ENCODE measurements at places on chromosomes 16 and 17.
A peak's percentile ranks its signal among the peaks of the same experiment; 100 is the strongest.

- no peak for DNase-seq
These were observed 92.7 kb upstream of the CDH5 start for GRCh38 chr16:66273644-66274334.

GRCh38 chr16:7270823-7271222, 61.8 kb upstream of the RBFOX1 start:
- DNase-seq, result no peak

- DNase-seq, result no peak
These were observed 37.5 kb upstream of the RBFOX3 start for GRCh38 chr17:79648181-79648831.

GRCh38 chr16:65944361-65944760, 422.1 kb upstream of the CDH5 start:
- DNase-seq, result no peak

DNA sequence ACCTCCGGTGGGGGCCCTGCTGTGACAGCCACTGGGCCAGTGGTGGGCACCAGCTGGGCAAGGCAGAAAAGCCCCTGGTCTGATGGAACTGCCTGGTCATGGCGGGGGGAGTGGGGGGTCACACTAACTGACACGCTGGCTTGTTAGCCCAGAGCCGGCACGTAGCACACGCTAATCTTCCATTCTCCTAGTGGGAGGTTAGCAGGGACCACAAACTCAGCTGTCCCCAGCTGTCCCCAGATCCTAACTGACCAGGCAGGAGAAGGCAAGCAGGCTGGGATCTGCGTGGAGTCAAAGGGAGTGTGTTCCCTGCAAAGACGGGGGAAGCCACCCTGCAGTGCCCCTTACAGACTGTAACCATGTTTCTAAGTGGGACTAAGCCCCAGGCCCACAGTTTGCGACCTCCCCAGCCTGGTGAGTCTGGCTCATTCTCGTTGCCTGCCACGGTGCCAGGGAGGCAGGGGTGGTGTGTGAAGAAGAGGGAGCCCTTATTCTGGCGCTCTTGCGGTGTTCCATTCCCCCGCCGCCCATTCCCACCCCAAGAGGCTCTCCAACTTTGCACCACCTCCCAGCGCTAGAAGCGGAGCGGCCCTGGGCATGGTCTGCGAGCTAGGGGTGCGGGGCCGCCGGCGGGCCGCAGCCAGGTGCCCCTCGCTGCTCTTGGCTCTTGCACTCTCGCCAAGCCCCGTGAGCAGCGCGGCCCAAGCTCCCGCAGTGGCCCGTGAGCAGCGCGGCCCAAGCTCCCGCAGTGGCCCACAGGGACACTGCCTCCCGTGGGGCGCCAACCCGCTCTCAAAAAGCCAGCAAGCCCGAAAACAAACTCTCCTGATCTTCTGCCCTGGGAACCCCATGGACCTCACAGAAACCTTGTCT, 12.1 kb upstream of the ZNF423 start:
- DNase-seq, result no peak

DNA sequence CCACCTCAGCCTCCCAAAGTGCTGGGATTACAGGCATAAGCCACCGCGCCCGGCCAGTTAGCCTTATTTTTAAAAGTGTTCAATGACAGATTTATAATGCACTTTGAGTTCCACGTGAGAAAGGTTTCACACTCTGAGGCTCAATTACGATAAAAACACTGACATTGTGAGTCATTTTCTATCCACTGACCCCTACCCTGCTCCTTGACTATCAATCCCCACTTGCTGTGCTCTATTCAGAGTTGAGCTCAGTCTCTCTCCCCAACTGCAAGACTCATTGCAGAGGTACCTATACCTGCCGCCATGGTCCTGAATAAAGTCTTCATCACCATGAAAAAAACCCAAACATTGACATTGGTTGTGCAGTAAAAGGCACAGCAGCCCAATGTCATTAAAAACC, 8.5 kb downstream of the GFOD2 start:
- DNase-seq, result no peak

DNA sequence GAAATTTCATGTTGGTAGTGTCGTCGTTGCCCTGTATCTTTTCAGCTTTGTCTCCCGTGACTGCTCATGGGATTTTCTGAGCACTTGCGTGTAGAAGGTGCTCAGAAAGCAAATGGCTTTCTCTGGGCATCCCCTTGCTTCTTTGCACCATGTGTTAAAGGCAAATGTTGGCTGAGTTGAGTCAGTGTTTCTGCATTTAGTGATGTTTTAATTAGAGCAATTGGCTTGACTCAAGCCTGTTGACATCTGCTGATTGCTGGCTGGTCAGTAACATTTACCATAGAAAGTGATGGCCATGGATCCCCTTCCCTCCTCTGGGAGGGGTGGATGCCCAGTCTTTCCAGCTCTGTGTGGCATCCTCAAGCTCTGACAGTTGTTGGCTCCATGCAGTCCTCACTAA, 187.2 kb upstream of the MPHOSPH6 start:
- no peak for DNase-seq

DNA sequence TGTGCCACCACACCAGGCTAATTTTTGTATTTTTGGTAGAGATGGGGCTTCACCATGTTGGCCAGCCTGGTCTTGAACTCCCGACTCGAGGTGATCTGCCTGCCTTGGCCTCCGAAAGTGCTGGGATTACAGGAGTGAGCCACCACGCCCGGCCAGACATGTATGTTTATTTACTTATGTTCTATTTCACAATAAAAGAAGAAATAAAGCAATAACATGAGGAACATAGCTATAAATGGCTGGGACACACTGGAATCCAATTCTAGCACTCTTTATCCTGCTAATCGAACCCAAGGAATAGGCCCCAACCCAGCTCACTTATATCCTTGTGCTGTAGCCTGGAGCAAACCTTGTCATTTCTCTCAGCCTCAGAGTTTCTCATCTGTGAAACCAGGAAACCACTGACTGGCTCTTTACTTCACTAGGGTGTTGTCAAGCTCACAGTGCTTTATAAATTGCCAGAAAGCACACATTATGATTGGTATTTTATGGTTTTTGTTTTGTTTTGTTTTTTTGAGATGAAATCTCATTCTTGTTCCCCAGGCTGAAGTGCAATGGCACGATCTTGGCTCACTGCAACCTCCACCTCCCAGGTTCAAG, 4.3 kb upstream of the ODAD4 start:
- DNase-seq, result no peak

DNA sequence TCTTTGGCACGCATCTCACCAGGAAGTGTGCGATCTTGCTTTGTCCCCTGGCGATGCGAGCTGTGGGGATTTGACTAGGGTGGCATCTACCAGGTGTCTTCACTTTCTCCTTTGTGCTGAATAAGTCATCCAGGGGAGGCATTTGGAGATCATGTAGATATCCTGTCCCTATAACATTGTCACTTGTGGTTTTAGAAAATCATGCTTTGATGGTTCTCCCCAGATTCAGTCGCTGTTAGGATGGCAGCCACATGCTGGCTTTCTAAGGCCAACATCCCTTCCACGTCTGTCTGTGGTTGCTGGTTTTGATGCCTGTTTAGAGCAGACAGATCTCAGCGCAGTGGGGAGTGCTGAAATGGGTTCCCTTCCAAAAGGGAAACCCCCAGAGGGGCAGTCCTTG, 2.5 kb downstream of the ADAD2 start:
- DNase-seq, result no peak

DNA sequence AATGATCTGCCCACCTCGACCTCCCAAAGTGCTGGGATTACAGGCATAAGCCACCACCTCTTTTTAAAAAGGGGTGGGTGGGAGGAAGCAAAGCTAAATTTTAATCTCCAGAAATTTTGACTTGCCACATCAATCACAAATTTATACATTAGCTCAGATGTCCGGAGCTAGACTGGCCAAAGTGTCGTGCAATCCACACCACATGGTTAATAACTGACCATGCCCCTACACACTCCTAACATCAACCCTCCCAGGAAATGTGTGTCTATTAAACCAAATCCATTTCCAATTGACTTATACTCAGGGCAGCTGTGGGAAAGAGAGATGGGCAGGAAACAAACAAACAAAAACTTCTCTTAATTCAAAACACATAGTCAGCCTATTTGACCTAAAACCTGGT, 29.9 kb downstream of the SMURF2 start:
- DNase-seq, result no peak

DNA sequence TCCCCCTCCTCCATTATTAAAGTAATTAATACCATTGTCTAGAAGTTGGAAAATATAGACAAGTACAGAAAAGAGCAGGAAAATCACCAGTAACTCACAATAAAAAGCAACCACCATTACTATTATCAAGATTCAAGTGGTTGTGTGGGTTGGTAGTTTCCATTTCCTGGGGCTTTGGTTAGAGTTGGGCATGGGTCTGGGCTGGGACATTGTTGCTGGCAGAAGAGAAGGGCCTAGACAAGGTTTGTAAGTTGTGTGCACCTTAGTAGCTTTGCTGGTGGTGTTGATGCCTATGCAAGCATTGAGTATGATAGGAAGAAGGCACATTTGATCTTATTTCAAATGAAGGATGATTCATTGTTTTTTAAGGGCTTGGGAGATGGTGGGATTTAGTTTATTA, 25.4 kb upstream of the NFATC3 start:
- no peak for DNase-seq

DNA sequence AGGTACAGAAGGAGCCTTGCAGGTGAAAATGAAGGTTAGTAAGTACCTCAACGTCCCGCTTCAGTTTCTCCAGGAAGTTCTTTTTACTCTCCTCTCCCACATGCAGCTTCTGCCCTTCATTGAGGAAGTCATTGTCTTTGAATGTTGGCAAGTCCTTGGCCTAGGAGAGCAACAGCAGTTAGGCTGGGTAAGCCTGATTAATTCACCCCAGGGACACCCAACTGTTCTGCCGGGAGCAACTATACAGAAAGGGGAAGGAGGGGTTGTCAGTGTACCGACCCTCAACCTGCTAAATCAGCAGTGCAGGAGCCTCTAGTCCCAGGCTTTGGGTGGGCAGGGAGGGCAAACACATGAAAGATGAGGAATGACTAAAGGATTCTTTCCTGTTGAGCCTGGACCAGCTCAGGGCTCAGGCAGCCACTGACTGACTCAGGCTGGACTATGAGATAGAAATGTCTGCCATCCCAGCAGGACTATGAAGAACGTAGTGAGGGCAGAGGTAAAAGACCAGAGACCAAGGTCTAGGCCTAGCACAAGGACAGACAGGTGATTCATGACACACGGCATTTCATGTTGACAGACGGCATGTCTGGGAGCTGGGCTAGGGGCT, 21.6 kb downstream of the PIP4K2B start:
- no peak for DNase-seq

DNA sequence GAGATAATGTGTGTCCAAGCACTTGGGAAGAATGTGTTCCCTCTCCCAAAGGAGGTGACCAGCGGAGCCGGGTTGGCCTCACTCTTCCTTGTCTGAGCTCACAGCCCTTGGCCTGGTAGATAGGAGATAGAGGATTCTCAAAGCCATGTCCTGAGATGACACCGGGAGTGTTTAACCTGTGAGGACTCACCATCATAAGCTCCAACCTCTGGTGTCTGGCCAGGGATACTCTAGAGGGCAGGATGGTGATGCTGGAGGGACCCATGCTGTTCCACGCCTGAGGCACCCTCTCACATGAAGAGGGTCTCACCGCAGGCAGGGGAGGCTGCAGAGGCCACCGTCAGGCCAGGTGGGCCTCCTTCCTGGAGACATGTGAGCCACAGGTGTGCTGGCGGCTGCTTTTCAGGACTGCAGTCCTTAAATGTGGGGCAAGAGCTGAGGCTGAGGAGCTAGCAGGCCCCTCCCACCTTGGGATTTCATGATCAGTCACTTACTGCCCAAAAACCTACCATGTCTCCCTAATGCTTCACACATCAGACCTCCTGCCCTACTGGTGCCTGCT, 6.6 kb upstream of the ZNF629 start:
- no peak for DNase-seq

- DNase-seq, result peak; percentile 72
These were observed 89.9 kb downstream of the C16orf78 start for GRCh38 chr16:49463529-49463928.

DNA sequence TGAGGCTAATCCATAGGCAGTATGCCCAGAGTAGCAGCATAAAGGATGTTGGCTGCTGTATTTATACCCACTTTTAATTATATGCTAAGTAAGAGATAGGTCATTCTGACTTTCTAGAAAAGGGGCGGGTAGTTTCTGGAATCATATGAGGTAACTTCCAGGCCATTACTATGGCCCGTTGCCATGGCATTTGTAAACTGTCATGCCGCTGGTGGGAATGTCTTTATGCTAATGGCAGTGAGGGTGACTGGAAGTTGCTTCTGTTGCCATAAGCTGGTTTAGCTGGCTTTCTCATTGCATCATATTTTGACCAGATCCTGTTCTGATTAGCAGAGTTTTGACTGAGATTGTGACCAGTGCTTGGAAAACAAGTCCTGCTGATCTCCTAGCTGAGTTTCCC, 929.6 kb upstream of the CDH8 start:
- DNase-seq, result no peak

All from GM12878 (cell line).